ENCODE measurements at places on chromosomes 1 and 21.

GRCh38 chr1:19359357-19359756, 47.2 kb downstream of the SLC66A1 start:
- DNase-seq: peak; percentile 68

DNA sequence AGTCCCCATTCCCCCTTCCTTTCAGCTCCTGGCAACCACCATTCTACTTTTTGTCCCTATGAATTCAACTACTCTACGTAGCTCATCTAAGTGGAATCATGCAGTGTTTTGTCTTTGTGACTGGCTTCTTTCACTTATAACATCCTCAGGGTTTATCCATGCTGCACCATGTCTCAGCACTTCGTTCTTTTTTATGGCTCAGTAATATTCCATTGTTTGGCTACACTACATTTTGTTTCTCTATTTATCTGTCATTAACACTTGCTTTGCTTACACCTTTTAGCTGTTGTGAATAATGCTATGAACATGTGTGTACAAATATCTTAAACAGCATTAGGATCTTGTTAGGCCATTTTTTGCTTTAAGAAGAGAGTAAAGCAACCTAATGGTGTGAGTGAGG, 1.5 kb upstream of the MRPS14 start:
- no peak for DNase-seq

- DNase-seq: no peak
These were observed 141.8 kb upstream of the ZRANB2 start for GRCh38 chr1:71222668-71223067.

GRCh38 chr1:172145231-172145651, 275.2 kb upstream of the C1orf105 start:
- DNase-seq: peak; percentile 35

DNA sequence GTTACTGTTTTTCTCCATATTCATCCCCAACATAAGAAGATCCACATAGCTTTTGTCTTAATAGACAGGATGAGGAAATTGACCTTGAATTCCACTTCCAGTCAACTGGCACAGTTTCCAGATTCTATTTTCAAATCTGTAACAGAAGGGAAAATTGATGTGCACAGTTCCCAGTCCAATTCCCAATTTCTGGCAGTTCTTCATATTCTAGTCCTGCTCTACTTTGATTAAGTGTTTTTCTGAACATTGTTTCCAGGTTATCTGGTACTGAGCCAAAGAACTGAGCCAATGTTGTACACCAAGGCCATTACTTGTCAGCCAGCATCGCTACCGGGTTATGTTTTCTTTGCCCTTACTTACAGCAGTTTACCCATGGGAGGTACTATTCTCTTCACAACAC, 1755.4 kb downstream of the PLA2G4A start:
- DNase-seq: no peak

DNA sequence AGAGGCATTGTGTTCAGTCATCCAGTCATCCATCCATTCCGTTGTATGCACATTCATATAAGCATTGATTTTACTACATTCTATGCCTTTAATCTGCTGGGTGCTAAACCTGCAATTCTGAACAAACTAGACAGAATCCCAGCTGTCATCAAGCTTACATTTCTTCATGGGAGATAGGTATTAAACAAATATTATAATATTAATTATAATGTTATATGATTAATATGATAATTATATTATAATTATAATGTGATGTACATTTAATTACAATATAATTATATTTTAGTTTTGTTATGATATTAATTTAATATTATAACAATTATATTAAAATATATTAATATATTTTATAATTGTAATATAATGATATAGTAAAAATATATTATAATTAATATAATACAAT, 112.4 kb downstream of the BRINP3 start:
- DNase-seq: no peak

DNA sequence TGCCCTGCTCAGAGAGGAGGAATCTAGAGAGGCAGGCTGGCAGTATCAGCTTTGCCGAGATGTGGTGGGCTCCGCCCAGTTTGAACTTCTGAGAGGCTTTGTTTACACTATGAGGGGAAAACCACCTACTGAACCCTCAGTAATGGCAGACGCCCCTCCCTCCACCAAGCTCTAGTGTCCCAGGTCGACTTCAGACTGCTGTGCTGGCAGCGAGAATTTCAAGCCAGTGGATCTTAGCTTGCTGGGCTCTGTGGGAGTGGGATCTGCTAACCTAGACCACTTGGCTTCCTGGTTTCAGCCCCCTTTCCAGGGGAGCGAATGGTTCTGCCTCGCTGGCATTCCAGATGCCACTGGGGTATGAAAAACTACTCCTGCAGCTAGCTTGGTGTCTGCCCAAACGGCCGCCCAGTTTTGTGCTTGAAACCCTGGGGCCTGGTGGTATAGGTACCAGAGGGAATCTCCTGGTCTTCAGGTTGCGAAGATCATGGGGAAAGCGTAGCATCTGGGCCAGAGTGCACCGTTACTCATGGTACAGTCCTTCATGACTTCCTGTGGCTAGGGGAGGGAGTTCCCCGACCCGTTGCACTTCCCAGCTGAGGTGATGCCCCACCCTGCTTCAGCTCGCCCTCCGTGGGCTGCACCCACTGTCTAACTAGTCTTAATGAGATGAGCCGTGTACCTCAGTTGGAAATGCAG, 43.6 kb downstream of the C21orf91 start:
- peak; percentile 89 for DNase-seq

DNA sequence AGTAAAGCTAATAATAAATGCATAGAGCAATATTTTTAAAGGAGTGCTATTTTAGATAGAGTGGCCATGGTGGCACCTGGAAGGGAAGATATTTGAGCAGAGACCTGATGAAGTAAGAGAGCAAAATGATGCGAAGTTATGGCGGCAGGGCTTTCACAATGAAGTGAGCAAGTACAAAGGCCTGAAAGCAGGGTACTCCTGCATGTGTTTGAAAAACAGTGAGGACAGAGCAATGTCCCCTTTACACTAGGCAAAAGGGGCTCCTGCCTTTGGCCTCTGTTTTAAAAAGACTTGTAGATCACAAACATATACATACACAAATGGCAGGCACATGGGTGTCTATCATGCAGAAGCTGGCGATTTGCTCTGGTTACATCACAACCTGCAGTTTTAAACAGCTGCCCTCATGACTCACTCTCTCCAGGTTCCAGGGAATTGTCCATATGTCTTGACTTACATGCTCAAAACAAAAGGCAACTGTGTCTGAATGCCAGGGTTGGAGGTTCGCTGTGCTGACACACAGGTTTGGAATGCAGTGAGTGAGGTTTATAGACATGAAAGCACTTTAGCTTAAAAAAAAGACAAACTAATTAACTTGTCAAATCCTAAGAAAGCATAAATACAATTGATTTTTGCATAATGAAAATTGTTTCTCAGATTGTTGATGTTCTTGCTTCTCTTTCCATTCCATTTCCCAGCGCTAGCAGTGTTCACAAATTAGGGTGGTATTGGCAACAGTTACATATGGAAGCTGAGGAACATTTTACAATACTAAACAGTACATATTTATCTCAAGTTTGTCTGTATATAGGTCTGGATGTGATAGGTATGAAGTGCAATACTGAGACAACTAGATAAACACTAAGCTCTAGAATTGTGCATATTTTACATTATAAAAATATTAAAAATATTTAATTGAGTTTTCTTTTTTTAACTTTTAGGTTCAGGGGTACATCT, 313.9 kb downstream of the BARHL2 start:
- DNase-seq: no peak

DNA sequence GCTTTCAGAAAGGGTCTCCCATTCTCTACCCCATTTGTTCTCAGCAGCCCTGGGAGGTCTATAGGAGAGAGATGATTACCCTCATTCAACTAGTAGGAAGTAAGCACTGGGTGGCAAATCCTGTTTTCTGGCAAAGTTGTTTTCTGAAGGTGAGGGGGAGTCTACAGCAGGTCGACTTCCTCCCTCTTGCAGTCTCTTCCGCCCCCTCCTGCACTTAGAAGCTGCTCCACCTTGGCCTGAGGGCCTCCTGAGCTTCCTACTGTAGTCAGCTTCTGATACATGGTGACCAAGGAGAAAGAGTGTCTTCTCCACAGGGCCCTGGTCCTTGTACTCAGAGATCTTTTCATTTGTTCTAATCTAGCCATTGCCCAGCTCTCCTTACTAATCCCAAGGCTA, 93.1 kb downstream of the RGL1 start:
- DNase-seq: no peak

DNA sequence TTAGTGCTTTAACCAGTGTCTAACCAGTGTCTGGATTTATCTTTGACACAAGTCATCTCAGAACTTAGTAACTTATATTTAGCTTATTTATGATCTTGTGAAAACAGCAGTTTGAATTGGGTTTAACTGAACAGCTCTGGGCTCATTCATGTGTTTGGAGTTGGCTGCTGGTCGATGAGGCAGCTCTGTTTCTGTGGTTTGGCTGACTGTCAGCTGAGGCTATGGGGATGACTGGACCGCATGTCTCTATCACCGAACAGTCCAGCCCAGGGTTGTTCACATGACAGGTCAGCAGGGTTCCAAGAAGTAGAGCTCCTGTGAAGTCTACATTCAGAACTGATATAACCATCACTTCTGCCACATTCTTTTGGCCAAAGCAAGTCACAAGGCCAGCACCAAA, 29.1 kb upstream of the C21orf91 start:
- DNase-seq: no peak

- DNase-seq: no peak
These were observed 103.4 kb upstream of the TIAM1 start for GRCh38 chr21:31447505-31447904.

- no peak for DNase-seq
These were observed 40.1 kb downstream of the S100A10 start for GRCh38 chr1:151953409-151954094.

- no peak for DNase-seq
These were observed 55.1 kb upstream of the ADARB1 start for GRCh38 chr21:45019076-45019886.

GRCh38 chr1:216832192-216832591, 109.0 kb upstream of the ESRRG start:
- DNase-seq: no peak

DNA sequence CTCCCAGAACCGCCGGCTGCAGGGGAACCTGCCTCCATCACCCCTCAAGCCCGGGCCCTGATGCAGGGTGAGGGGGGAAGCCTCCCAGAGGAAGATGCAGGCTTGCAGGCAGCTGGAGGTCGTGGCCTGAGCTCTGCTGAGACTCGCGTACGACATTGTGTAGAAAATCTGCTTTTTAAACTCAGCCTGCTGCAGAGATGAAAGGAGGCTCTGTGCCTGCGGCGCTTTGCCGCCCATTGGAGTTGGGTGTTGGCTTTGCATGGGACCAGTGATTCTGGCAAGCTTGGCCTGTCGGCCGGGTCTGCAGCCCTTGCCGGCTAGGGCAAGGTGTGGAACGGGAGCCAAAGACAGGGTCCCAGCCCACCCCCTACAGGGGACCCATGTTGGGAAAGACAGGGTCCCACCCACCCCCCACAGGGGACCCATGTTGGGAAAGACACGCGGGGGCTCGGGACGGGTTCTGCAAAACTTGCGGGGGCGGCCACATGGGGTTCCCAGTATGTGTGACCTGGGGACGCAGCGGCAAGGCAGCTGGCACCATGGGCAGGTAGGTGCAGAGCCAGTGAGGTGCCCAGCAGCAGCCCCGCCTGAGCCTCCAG, 55.6 kb downstream of the SLX9 start:
- no peak for DNase-seq

- no peak for DNase-seq
These were observed 51.3 kb downstream of the NFASC start for GRCh38 chr1:204921855-204922516.

DNA sequence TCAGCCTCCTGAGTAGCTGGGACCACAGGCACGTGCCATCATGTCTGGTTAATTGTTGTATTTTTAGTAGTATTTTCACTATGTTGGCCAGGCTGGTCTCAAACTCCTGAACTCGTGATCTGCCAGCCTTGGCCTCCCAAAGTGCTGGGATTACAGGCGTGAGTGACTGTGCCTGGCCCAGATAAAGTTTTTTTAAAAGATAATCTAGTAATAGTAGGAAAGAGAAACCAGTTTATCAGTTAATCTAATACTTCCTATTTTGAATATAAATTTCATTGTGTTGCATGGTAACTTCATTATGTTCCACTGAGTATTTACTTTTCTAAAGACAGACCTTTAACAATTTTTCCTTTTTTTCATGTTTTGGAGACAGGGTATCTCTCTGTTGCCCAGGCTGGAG, 10.0 kb downstream of the RABGAP1L start:
- DNase-seq: no peak

DNA sequence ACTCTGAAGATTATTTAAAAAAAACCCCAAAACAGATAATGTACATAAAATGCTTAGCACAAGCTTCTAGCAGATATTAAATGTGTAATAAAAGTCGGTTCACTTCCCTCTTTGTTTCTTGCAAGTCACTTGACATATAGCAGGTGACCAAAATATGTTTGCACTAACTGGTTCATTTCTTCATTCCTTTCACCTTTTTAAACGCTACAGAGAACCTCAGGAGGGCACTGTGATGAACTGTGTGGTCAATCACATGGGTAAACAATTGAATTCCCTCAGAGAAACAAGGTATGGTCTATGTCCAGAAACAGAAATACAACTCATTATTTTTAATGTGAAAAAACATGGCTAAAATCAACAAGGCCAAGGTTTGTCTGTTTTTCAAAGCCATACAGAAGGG, 51.3 kb upstream of the BCL10 start:
- peak; percentile 44 for DNase-seq

- no peak for DNase-seq
These were observed 6.4 kb downstream of the GSTM5 start for GRCh38 chr1:109718495-109718894.

GRCh38 chr21:41819236-41819855, 52.5 kb upstream of the RIPK4 start:
- DNase-seq: no peak

- peak; percentile 78 for DNase-seq
These were observed at the start of gene NTRK1 for GRCh38 chr1:156860628-156861423. Gene NTRK1 (plus strand): TSS chr1:156860865. CDS start chr1:156860935, 70 bp downstream.

GRCh38 chr1:145425436-145426029, at the start of gene NBPF20:
Gene NBPF20 (minus strand): TSS chr1:145425603. CDS start chr1:145405272, 20,331 bp downstream.
- DNase-seq: peak; percentile 68

- DNase-seq: no peak
These were observed 62.6 kb upstream of the COL6A1 start for GRCh38 chr21:45918835-45919447.

GRCh38 chr1:187755536-187755935, 926.8 kb downstream of the PLA2G4A start:
- no peak for DNase-seq

- DNase-seq: no peak
These were observed 562.6 kb upstream of the ADGRL2 start for GRCh38 chr1:81238129-81238528.

- no peak for DNase-seq
These were observed 355.1 kb downstream of the USP25 start for GRCh38 chr21:16084776-16085364.

- no peak for DNase-seq
These were observed 462.3 kb upstream of the NFIA start for GRCh38 chr1:60620087-60620486.

DNA sequence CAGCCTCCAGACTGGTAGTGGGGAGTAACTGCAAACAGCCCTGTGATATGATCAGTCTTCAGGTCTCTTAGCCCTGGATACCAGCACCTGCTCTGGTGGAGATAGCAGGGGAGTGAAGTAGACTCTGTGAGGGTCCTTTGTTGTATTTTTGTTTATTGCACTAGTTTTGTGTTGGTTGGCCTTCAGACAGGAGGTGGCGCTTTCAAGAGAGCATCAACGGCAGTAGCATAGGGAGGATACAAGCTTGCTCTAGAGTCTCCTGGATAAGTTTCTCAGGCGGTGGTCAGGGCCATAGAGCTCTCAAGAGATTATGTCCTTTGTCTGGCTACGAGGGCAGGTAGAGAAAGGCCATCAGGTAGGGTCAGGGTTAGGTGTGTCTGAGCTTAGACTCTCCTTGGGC, 116.4 kb downstream of the USH2A start:
- DNase-seq: no peak

- no peak for DNase-seq
These were observed 34.6 kb downstream of the NRDC start for GRCh38 chr1:51843948-51844347.
